Sigmoid colon (tissue), 7 donors: ENCODE measurements at places on chromosomes 5 and 9. TPM values are rescaled to one million over a fixed set of nuclear protein-coding genes. Genes with fewer than 3 reads are reported as not detected.

The RASGRF2 gene
- total RNA-seq = 7.2 TPM

DNA sequence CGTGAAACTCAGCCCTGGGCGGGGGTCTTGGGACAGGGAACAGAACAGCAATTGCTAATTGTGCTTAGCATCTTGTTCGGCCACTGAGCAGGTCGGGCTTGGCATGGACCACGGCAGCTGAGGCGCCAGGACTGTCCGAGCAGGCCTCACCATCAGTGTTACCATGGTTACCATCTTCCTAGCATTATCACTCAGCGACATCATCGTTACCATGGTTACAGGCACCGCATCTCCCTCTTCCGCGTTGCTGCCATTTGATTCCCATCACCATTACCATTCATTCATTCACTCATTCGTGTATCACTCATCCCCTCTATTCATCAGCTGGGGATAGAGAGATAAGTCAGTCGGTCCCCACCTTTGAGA is 81.0 kb upstream of the ZBTB43 start:
- no peaks in the 10 kb centered on the region for H3K36me3 ChIP-seq
- no peak for DNase-seq
- no peaks in the 10 kb centered on the region for H3K4me1 ChIP-seq
- H3K27me3 ChIP-seq = peaks cover 13% of the 10 kb centered on the region
- no peak overlapping the region for H3K4me3 ChIP-seq

DNA sequence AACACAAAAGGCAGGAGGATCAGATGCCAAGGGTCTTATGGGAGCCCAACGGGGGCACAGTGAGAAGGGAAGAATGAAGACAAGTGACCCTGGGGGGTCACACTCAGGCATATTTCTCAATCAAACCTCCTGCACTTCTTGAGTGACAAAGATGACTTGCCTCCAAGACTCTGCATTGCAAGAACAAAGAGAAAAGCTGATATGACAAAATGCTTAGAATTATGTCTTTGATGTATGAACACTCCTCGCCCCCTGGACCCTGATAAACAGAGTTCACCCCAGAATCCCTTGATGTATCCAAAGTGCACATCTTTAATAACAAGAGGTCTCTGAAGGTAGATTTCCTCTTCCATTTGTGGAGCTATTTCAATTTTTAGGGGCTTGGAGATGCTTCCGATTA is 146.5 kb downstream of the C5orf15 start:
- peaks cover 21% of the 10 kb centered on the region for H3K4me1 ChIP-seq
- no peak overlapping the region for H3K27ac ChIP-seq
- DNase-seq = no peak
- H3K4me3 ChIP-seq = no peak overlapping the region

DNA sequence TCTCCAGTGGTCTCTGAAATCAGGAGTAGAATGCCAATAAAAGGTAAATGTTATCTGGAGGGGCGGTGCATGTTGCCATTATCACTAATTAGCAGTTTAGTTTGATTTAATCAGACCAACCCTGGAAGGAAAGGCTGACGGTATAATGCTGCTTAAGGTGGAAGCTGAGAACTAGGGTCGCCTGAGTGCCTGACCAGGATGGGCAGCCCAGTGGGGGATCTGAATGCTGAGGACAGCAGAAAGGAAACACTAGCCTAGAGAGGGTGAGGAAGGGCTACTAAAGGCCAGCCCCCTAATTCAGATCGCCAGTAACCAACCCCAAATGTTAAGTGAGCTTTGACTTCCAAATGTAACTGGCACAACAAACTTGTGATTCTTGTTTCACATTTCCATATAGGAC is 172.2 kb downstream of the APBA1 start:
- no peaks in the 10 kb centered on the region for H3K4me1 ChIP-seq
- no peak overlapping the region for H3K27ac ChIP-seq
- no peaks in the 10 kb centered on the region for H3K36me3 ChIP-seq
- H3K27me3 ChIP-seq = no peaks in the 10 kb centered on the region
- H3K4me3 ChIP-seq = no peak overlapping the region
- no peak for DNase-seq

- no peaks in the 10 kb centered on the region for H3K36me3 ChIP-seq
- no peak for DNase-seq
- H3K4me1 ChIP-seq = no peaks in the 10 kb centered on the region
- H3K4me3 ChIP-seq = no peak overlapping the region
Measured at GRCh38 chr5:2140501-2141175, 257.9 kb upstream of the IRX4 start.

DNA sequence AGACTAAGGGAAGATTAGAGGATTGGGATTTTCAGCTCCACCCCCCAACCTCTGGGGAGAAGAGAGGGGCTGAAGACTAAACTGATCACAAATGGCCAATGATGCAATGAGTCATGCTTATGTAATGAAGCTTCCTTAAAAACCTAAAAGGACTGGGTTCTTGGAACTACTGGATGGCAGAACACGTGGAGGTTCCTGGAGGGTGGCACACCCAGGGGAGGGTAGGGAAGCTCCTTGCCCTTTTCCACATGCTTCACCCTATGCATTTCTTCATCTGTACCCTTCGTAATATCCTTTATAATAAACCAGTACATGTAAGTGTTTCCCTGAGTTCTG is 48.6 kb downstream of the ARHGEF28 start:
- no peaks in the 10 kb centered on the region for H3K27me3 ChIP-seq
- no peaks in the 10 kb centered on the region for H3K4me1 ChIP-seq
- H3K36me3 ChIP-seq = no peaks in the 10 kb centered on the region
- H3K4me3 ChIP-seq = no peak overlapping the region
- no peak overlapping the region for H3K27ac ChIP-seq
- DNase-seq = no peak

DNA sequence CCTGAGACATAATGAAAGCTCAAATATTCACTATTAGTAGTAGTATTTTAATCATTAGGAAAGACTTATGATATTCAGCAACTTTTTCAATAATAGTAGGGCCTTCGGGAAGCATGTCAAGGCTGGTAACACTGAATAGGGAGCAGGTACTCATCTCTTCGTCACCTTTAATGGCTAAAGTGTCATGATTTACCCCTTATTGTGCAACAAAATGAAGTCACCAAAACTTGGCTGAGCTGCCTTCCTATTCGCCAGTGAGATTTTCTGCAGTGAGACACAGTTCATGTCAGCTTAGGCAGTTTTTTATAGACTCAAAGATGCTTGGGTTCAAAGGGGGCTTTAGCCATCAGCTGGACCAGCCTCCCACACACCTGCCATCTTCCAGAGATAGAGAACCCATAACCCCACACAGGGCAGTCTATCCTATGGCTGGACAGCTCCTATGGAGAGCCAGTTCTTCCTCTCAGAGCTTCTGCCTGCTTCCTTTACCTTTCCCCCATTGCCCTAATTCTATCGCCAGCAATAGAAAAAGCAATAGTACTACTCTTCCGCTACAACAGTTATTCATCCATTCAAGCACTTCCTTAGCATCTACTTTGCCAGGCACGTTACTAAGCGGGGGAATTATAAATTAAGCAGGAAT is 2.3 kb upstream of the CPLX2 start:
- H3K27ac ChIP-seq = no peak overlapping the region
- peaks cover 37% of the 10 kb centered on the region for H3K27me3 ChIP-seq
- no peaks in the 10 kb centered on the region for H3K36me3 ChIP-seq

GRCh38 chr5:180806351-180807011 is 3.9 kb upstream of the MGAT1 start:
- H3K27ac ChIP-seq = peak overlapping the region; percentile 99
- no peaks in the 10 kb centered on the region for H3K36me3 ChIP-seq
- no peaks in the 10 kb centered on the region for H3K27me3 ChIP-seq
- peaks cover 61% of the 10 kb centered on the region for H3K4me1 ChIP-seq
- peak; percentile 64 for DNase-seq

GRCh38 chr5:1390861-1391600 is 46.1 kb upstream of the CLPTM1L start:
- H3K36me3 ChIP-seq = no peaks in the 10 kb centered on the region
- H3K4me1 ChIP-seq = peaks cover 5% of the 10 kb centered on the region
- DNase-seq = no peak
- H3K27me3 ChIP-seq = peaks cover 71% of the 10 kb centered on the region

The COL5A1 gene
- total RNA-seq = 168 TPM

GRCh38 chr5:92956886-92957285 is 624.1 kb downstream of the NR2F1-AS1 start:
- H3K4me3 ChIP-seq = no peak overlapping the region
- no peak overlapping the region for H3K27ac ChIP-seq
- no peaks in the 10 kb centered on the region for H3K27me3 ChIP-seq
- no peaks in the 10 kb centered on the region for H3K4me1 ChIP-seq
- no peak for DNase-seq

DNA sequence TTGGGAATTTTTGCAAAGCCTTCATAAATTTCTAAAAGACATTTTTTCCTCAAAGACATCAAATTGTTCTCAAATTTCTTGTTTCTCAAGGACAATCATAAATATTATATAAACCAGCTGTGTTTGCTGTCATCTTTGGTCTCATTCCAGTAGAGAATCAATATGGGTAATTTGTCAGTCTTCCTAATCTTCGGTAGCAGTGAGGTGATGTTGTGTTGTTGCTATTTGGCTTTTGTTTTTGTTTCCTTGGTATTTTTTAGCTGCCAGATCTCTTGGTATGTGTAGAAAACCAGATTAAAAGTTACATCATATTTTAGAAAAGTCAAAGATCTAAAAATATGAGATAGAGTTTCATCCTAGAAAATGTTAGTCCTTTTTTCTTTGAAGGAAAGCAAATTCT is 87.5 kb downstream of the CAMK4 start:
- no peaks in the 10 kb centered on the region for H3K4me1 ChIP-seq
- no peaks in the 10 kb centered on the region for H3K27me3 ChIP-seq
- H3K36me3 ChIP-seq = no peaks in the 10 kb centered on the region
- DNase-seq = no peak

DNA sequence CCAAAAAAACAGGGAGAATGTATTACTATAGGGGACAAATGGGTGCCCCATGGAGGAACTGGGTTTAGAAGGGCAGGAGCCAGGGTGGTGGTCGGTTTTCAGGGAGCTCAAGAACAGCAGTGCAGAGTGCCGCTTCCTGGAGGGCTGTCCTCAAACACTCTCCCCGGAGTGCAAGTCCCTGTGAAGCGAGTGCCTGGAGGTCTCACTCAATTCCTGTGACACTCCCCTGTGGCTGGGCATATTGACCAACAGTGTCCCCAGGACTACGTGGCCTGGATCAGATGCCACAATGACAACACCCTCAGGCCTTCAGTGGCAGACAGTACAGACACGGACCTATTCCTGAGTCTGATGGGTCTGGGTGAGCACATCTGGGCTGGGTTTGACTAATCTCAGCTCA is 412.1 kb upstream of the IRX2 start:
- no peaks in the 10 kb centered on the region for H3K36me3 ChIP-seq
- DNase-seq = no peak
- no peaks in the 10 kb centered on the region for H3K4me1 ChIP-seq
- no peak overlapping the region for H3K4me3 ChIP-seq
- no peaks in the 10 kb centered on the region for H3K27me3 ChIP-seq

- H3K27me3 ChIP-seq = no peaks in the 10 kb centered on the region
- no peak for DNase-seq
- H3K36me3 ChIP-seq = no peaks in the 10 kb centered on the region
- H3K4me3 ChIP-seq = peak overlapping the region; percentile 86
- H3K4me1 ChIP-seq = peaks cover 21% of the 10 kb centered on the region
- H3K27ac ChIP-seq = peak overlapping the region; percentile 94
Measured at GRCh38 chr9:125749287-125749935, 2.2 kb downstream of the PBX3 start.

DNA sequence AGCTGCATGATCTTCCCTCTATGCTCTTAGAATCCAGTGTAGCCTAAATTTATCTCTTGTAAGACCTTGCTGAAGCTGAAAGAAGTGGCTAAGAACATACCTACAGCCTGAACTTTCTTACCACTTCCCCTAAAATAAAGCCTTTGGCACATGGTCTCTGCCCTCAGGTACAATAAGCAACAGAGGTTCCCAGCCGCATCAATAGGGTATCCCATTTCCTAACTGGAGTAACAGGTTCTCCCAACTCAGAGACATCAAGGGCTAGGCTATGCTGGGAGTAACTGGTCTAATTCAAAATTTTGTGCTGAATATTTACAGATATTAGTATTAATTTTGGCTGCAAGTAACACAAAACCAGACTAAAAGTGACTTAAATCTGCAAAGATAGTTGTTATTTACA is 335.8 kb upstream of the TRPC7 start:
- H3K27ac ChIP-seq = no peak overlapping the region
- no peak for DNase-seq
- no peak overlapping the region for H3K4me3 ChIP-seq
- H3K4me1 ChIP-seq = no peaks in the 10 kb centered on the region

GRCh38 chr9:33867747-33868439 is 50.9 kb downstream of the UBE2R2 start:
- peak overlapping the region; percentile 44 for H3K27ac ChIP-seq
- no peak overlapping the region for H3K4me3 ChIP-seq
- peak; percentile 78 for DNase-seq
- H3K4me1 ChIP-seq = peaks cover 19% of the 10 kb centered on the region
- no peaks in the 10 kb centered on the region for H3K27me3 ChIP-seq
- H3K36me3 ChIP-seq = no peaks in the 10 kb centered on the region

The NMUR2 gene
- not detected for total RNA-seq

The ARL14EPL gene
- not detected for total RNA-seq

- H3K27ac ChIP-seq = no peak overlapping the region
- no peak for DNase-seq
- H3K4me1 ChIP-seq = no peaks in the 10 kb centered on the region
Measured at GRCh38 chr9:78397454-78397853, 100.5 kb downstream of the PSAT1 start.

The NR6A1 gene
- total RNA-seq = 2.1 TPM

DNA sequence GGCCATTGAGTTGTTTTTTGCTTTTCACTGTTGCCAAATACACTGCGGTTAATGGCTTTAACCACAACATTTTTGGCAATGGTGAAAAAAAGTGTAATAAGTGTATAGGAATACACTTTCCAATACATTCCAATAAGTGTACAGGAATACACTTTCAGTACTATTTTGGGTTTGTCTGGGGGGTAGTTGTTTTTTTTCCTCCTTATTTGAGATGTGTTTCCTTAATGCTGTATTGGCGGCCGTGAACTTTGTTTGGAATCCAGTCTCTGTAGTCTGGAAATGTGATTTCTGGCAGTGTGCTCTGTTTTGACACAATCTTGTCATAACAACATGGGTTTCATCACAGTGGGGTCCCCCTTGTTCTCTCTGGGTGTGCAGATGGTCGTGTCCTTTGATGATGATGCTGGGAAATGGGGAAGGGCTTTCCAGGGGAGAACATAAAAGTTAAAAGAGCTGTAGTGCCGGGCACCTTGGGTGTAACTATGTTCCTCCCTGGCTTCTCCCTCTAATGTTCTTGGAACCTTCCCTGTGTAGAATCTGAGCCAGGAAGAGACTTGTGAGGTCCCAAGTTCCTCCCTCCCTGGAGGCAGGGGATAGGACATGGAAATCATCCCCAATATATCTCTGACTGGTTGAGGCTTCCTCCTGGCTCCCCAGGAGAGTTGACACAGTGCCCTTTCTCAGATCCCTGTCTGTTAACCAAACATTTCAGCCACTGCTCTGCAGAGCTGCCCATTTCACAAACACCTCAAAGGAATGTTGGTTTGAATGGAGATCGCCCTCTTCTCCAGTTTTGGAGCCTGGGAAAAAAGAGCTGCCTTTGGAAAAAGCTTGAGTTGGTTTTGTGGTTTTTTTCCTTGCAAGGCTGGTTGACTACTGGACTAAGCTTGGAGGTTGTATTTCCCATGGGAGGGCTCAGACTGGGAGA is 44.8 kb downstream of the RCL1 start:
- H3K36me3 ChIP-seq = no peaks in the 10 kb centered on the region
- no peaks in the 10 kb centered on the region for H3K27me3 ChIP-seq
- no peak overlapping the region for H3K4me3 ChIP-seq
- H3K4me1 ChIP-seq = no peaks in the 10 kb centered on the region
